Stimulated activated CD4-positive, alpha-beta T cell treated with anti-CD3 and anti-CD28 coated beads, Interleukin-4, amount 100 ng/mL, for 4 hours (primary cell): ENCODE measurements at places on chromosomes 2 and 18.

DNA sequence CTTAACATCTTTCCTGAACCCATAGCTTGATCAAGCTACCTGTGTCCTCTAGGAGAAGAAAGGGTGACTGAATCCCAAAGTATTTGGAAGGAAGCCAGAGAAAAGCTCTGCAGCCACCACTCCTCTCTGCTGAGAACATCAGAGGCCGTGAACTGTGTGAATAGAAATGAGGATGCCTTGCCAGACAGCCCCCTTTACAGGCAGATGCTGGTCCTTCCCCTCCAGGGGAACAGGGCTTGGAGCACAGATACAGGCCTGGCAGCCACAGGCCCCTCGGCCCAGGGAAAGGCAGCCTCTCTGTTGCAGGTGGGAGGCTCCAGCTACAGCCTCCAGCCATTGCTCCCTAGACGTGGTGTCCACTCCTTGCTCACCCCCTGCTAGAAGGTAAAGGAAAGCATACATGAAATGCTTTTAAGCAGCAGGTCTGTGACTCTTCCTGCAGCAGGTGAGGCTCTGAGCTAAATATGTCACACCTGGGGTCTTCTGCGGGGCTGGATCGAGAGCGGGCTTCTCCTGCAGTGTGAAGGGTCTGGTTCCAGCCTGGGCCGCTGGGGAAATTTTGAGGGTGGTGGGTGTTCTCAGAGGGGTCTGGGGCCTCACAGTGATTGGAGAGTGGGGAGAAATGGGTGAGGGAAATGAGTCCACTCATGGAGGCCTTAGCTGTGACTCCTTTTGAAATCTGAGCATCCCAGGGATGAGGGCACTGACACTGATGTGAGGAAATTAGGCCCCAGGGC, 234.0 kb downstream of the KLHL29 start:
- no peak for DNase-seq

DNA sequence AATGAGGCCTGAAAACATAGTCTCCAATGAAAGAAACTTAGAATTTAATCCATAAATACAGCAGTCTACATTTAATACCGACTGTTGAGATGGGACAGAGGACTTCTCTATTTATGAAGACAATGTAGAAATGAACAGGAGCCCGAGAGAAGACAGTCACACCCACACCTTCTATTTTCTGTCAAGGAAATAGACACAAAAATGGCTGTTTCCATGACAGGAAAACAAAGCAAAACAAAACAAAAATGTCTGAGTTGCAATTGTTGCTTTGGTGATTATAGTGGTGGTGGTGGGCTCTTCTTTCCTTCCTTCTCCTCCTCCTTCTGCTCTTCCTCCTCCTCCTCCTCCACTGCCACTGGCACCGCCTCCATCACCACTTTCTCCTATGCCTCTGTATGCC, 72.3 kb upstream of the CCDC68 start:
- no peak for DNase-seq

DNA sequence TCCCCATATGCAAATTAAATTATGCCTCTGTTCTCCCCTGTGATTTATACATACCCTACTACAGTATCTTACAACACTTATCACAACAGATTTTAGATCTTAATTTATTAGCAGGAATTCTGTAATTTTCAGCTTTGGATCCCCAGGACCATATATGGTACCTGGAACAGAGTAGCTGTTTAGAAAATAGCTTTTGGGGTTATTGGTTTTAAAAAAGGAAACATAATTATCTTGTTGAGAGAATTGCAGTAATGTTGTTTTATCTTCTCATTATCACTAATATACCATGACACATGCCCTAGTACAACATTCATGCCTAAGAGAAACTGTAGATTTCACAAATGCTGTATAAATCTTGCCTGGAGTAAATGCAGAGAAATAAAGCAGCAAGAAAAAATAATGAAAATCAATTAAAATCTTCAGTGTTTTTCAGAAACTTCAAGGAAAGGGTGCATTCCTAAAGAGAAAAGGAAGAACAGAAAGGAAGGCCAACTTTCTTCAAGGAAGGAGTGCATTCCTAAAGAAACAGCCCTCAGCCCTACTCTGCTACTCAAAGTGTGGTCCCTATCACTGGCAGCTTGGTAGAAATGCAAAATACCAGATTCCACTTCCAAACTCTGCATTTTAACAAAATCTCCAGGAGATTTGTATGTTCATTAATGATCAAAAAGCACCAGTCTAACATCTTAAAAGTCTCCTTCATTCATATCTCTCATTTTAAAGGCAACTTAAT, 37.1 kb upstream of the CSRNP3 start:
- DNase-seq = no peak

DNA sequence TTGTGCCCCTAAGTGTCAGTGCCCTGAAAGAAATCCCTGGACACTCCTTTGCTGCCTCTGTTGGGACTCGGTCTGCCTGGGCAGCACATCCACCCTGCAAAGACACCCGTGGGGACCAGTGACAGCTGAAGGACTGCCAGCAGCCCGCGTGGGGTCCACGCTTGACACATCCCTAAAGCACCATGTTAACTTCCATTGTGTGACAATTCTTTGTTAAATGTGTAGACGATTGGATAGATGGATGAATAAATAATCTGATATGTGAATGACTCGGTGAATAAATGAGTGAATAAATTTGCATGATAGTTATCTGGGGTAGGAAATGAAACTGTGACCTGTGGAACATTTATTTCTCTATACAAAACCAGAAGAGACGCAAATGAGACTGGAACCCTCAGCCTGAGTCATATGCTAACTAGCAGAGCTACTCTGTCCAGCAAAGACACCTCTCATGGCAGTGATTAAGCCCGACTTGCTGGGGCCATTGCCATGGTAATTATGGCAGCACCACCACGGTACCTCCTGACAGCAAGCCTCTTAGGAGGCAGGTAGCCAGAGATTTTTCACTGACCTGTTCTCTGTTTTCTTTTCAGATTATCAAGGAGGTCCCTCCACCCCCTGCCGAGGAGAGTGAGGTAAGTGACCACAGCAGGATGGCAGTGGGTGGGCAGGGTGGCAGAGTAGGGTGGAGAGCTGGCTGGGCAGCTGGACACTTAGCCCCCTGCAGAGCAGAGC, 156.8 kb downstream of the ANTXR1 start:
- no peak for DNase-seq

- no peak for DNase-seq
These were observed 189.5 kb downstream of the DOK6 start for GRCh38 chr18:69590150-69590549.

DNA sequence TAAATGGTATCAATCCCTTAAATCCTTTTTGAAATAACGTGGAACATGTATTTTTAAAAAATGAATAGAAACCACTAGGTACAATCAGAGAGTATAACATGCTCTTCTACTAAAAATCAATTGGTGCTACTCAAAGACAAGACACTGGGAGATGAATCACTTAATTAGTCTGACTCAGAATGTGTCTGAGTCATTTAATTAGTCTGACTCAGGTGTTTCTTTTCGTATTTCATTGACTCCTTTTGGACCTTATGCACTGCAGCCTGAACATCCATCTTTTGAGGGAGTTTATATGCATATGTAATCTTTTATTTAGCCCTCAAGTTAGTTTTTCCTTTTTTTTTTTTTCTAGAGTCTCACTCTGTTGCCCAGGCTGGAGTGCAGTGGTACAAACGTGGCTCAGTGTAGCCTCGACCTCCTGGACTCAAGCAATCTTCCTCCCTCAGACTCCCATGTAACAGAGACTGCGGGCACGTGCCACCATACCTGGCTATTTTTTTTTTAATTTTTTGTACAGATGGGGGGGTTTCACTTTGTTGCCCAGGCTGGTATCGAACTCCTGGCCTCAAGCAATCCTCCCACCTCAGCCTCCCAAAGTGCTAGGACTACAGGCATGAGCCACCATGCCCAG, 26.5 kb downstream of the PPP4R3B start:
- DNase-seq = no peak

DNA sequence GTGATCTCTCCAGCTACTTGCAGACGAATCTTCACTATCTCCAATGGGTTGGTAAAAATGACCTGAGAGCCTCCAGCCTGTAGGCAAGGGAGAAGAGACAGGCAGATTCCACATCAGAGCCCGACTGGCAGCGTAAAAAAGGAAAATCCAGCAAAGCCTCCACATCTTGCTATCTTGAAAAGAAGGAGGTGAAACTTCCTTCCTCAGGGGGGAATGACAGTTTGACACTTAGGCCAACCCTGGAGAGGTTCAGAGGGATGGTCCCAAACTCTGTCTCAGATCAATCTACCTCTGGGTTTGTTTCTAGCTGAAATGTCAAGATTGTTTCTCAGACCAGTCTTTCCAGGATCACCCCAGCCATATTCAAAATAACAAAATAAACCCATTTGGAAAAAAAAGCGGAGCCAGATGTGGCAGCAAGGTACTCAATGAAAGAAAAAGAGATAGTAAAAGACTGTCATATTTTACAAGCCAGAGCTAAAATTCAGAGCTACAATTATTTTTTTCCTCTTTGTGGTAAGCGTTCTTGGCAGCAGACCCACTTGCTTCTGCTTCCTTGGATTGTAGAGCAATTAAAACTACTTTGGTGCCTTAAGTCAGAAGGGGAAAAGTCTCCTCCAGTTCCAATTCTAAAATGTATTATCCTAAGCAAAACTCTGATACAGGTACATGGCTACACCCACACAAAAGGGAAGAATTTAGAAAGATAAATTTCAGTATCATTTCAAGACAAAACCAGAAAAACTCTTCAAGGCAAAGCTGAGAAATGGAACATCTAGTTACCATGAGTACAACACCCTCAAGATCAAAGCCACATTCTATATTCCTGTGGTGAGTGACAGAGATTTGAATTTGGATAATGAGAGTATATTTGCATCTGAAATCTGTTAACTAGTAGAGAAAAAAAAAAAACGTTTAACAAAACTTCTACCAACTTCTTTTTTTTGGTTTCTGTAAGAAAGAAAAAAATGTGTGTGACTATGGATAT, 100.1 kb downstream of the SLC25A12 start:
- DNase-seq = no peak

DNA sequence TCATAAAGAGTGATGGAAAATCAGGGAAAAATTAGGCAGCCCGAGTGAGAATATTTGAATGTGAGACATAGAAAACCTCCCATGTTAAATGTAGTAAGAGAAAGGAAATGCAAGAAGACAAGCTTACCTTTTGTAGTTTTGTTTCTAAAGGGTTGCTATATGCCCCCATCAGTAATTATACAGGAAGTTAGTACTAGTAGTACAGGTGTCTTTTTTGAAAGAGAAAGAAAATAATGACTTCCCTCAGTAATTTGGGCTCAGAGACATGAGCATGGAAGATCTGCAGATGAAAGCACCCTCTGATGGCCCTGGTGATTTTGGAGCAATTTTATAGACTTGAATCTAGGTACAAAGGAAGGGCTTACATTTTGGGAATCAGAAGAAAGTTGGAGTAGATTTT, 80.8 kb downstream of the RHBDD1 start:
- no peak for DNase-seq

- no peak for DNase-seq
These were observed 42.1 kb downstream of the TPGS2 start for GRCh38 chr18:36786686-36787085.

- no peak for DNase-seq
These were observed 236.8 kb downstream of the SATB2 start for GRCh38 chr2:199220920-199221319.

DNA sequence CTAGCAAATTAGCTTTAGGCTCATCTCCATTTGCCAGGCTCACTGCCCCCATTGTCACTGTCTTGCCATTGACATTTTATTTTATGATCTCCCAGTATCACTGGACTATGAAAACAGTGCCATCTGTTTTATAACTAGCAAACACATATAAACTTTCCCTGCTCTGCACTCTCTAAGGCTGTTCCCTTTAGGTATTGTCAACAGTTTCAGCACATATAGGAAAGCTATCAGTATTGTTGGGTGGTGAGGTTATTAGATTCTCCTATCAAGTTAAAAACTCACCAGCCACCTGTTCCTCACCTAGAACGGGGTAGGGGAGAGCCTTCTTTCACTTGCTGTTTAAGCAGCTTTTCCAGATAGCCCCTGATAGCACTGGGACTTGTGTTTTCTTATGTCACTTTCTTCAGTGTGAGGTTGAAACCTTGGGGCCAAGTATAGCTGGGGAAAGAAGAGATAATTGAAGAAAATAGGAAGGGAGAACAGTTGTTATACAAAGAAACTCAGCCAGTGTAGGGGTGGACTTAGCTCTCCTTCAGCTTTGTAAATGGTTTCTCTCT, 32.5 kb downstream of the CFLAR start:
- no peak for DNase-seq

- DNase-seq = no peak
These were observed 10.7 kb downstream of the CD8A start for GRCh38 chr2:86779971-86780370.

- DNase-seq = no peak
These were observed 77.7 kb downstream of the RHOB start for GRCh38 chr2:20524412-20525040.

GRCh38 chr2:8282858-8283252, 399.0 kb upstream of the ID2 start:
- DNase-seq = no peak

DNA sequence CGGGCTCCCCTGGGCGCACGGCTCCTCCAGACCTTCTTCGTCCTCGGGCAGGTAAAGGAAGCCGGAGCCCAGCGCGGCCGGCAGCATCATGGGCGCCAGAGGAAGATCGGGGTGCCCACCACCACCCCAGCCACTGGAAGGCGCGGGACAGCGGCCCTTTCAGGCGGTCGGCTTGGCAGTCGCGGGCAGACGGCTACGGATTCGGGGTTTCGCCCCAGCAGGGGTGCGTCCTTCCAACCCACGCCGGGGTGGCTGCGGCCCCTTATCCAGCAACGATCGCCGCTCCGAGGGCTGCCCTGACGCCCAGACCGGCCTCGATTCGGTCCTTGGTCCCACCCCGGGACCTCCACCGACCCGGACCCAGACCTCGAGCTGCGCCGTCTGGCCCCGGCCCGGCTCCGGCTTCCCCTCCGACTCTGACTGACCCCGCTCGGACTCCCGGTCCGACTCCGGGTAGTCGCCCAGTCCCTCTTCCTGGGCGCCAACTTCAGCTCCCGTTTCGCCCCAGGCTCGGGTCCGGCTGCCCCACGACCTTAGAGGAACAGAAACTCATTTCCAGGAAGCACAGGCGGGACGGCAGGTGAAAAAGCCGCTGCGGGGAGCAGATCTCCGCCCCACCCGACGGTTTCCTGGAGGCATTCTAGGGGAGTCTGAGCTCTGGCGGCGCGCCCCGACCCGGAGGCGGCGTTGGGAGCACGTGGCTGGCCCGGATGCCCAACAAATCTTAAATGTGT, 30.2 kb upstream of the SSB start:
- DNase-seq = peak; percentile 31

DNA sequence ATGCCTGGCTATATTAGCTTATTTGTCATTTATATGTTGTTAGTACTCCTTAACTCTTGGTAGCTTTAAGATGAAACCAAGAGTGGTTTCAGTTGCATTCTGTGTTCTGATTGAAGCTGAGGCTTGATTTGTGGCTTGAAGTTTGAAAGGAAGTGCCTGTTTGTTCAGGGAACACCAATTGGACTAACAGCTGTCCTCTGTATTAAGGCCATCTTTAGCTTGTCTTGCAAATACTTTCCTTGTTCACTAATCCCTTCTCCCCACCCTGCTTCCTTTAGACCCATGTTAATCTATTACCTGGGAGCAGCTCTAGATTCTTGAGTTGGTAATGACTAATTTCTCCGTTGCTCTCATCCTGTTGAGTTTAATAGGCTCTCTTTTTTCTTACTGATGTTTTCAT, 13.4 kb downstream of the ITGA6 start:
- no peak for DNase-seq

- no peak for DNase-seq
These were observed 639.7 kb downstream of the TDRD15 start for GRCh38 chr2:21763501-21763900.
